NCI-H1048 (cell line): ENCODE measurements at places on chromosomes 1 and 21.

DNA sequence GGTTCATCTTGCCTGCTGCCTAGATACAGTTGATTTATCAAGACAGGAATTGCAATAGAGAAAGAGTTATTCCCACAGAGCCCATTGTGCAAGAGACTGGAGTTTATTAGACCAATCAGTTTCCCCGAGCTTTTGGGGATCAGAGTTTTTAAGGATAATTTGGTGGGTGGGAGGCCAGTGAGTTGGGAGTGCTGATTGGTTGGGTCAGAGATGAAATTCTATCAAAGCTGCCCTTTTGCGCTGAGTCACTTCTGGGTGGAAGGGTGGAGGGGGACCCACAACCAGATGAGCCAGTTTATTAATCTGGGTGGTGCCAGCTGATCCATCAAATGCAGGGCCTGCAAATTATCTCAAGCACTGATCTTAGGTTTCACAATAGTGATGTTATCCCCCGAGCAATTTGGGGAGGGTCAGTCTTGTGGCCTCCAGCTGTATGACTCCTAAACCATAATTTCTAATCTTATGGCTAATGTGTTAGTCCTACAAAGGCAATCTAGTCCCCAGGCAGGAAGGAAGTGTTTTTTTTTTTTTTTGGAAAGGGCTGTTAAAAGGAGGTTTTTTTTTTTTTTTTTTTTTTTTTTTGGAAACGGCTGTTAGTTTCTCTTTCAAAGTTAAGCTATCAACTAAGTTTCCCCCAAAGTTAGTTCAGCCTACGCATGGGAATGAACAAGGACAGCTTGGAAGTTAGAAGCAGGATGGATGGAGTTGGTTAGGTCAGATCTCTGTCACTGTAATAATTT is 7.4 kb downstream of the SLC16A4 start:
- no peak for DNase-seq

DNA sequence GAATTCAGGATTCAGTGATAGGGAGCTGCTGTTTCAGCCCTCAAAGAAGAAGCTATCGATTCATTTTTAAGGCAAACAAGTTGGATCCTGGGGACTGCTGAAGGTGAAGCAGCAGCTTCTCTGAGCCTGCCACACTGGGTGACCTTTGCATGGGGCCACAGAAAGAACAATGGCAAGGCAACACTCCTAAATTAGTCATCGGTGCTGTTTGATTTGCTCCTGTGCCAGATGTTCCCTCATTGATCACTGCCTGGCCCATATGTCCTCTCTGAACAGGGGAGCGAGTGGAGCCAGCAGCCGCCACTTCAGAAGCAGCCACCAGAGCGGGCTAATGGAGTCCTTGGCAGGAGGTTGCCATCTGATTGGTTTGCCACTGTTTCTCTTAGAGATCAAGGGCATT is 391.5 kb downstream of the NTNG1 start:
- DNase-seq, result no peak

DNA sequence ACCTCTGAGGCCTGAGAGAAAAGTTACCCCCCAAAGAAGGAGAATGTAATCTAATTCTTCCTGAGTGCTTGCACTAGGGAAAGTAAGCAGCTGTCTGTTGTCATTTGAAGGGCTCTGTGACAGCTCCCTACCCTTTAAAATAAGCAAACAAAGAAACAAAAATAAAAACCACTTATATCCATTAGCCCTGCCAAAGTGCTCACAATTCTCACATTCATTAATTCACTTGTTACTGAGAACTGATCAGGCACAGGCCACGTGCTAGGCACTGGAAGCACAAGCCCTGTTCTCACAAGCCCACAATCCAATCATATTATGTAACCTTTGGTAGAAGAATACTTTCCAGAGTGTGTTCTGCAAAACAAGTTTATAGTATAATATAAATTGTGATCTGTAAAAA is 199.4 kb downstream of the ZC3H11B start:
- DNase-seq, result no peak

DNA sequence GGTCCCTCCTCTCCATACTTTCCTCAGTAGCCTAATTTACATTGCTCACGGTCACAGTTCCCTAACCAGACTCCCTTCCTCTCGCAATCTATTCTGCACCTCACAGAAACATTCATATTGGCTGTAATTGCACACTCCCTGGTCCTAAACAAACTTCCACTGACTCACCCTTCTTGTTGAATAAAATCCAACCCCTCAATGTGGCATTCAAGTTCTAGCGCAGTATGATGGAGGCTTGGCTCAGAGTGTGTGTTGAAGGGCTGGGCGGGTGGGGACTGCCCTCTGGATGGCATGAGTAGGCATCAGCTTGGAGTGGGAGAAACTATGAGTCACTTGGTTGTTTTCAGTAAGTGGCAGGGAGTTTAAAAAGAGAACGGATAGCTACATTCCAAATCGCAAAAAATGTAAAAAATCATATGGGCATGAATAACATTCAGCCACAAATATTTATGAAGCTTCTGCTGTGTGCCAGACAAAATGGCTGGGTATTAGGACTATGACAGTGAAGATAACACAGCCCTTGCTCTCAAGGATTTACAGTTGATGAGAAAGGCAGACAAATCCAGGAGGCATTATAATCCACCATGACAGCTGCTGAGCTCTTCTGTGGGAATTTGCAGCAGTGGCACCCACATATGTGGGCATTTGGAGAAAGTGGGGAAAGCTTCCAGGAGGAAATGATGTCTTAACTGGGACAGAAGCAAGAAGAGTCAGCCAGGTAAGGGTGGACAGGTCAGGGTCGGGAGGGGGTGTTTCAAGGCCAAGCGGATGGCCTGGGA is 42.2 kb upstream of the LYST start:
- DNase-seq, result no peak

DNA sequence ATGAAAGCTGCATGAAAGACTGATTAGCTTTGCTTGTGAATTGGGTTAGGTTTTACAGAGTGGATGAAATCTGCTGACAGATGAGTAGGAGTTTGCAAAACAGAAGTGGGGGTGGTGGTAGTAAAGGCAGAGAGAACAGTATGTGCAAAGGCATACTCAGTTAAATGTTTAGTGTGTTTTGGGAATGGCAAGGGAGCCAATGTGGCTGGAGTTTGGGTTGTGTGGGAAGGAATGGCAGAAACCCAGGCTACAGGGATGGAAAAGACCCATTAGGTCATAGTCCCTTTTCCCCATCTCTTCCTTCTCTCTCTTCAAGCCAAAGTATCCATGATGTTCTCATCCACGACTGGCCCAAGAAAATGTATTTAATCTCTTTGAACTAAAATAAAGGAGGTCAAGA is 362.2 kb upstream of the LYPLAL1 start:
- DNase-seq, result no peak

DNA sequence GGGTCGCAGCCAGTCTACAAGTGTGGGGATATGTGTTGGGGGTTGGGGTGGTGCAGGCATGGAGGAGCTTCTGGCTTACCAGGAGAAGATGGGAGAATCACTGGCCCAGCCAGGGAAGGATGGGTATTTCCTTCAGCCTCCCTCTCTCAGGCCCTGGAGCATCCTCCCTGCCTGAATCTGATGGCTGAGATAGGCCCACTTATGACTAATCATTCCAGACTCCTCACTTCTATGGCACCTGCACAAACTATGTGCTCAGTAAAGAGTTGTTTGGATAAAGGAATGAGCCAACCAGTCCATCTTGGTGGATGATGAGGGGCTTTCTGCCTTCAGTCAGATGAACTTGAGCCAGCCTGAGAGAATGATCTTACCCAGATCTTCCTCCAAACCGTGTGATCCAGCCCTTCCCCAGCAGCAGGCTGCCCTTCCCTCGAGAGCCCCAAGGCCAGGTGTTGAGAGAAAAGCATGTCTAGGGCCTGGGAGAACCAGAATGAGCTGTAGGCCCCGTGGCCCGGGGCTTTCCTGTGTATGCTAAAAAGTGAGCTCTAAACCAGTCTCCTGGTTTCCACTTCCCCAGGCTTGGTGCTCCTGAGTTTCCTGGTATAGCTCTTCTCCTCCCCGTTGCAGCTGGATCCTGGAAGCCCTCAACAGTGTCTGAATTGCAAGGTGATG is 1.3 kb downstream of the GPA33 start:
- DNase-seq, result no peak

GRCh38 chr1:23664837-23665795 is 26.5 kb upstream of the RPL11 start:
- no peak for DNase-seq

DNA sequence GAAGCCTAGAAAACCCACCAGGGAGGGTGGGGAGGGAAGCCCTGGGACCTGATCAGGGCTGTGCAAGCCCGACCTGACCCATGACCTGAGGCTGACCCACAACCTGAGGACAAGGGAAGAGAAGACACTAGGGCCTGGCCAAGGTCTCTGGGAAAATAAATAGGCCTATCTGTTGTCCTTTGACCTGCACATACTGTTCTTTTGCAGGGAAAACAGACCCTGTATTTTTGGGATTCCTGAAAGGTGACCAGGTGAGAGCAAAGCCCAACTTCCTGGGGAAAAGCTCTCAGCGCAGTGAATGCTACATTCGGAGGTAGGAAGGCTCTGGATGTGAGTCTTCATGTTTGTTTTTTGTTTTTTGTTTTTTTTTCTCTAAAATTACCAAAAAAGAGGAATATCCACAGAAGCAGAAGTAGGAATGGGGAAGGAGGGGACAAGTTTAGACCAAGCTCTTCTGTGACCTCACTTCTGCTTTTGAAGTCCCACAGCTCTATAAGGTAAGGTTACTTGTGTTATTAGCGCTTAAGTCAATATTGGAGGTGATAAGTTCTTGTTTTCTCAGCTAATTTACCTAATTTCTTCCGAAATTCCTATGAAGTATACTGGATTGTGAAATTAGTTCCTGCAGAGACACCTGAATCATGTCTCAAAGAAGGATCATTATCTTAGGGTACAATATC is 26.2 kb upstream of the LYST start:
- no peak for DNase-seq

GRCh38 chr1:205933671-205934618 is 9.3 kb downstream of the SLC26A9 start:
- no peak for DNase-seq

GRCh38 chr1:233844692-233845091 is 59.8 kb upstream of the SLC35F3 start:
- no peak for DNase-seq

GRCh38 chr1:114347431-114348209 is 163.4 kb downstream of the TRIM33 start:
- no peak for DNase-seq

DNA sequence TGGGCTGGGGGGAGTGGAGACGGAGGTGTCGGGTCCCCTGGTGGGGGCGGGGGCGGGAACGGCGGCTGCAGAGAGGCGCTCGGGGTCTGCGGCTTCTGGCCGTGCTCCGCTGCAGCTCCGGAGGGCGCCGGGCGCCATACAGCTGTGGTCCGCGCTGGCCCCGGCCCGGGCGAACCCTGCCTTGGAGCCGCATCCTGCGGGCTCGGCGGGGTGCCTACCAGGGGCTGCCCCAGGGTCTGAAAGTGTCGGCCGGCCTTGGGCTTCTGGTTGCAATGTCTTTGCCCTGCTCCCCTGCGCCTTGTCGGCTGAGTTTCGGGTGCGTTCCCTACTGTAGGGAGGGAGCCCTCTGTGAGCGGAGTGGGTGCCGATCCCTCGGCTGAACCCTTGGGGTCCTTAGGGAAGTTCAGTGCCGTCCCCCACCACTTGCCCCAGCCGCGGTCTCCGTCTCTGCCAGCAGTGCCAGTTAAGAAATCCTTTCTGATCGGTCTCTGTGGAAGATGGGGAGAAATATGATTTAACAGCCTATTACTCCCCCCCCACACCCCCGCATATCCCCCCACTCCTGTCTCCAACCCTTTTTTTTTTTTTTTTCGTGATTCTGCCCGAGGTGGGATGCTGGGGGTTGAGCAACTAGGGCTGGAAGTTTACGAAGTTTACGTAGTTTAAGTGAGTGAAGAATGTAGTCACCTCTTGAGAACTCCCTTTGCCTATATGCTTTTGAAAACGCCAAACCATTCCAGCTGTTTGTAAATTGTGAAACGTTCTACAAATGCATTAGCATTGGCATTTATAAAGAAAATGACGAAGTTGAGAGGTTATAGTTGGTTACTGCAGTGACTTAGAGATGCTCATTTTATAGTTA is 588 bp downstream of the NEXN start:
- no peak for DNase-seq

GRCh38 chr1:31238986-31239613 is 587 bp downstream of the NKAIN1 start:
- no peak for DNase-seq

GRCh38 chr1:20321573-20321972 is 30.9 kb downstream of the VWA5B1 start:
- no peak for DNase-seq

DNA sequence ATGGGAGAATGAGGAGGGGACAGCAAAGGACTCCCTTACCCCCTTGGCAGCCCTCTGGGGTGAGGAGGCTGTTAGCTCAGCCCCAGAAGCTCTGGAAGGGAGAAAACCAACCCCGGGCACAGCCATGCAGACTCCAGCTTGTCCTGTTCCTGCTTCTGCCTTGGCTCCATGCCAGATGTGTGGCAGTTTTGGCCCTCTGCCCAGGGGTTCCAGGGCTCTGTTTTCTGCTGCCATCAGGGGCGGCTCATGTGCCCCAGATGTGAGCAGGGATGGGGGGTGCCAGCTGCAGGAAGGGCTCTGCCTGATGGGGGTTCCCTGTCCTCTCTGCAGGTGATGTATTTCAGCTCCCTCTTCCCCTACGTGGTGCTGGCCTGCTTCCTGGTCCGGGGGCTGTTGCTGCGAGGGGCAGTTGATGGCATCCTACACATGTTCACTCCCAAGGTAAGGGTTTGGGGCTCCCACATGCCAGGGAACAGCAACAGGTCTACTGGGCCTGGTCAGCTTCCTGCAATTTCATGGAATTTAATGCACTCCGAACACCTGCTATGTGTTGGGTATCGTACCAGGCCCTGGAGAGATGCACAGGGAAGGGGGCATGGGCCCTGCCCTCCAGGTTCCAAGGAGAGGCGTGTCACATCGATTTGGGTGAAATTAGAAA is 26.1 kb downstream of the SLC6A17 start:
- peak; percentile 54 for DNase-seq

- DNase-seq, result no peak
Observed at GRCh38 chr1:198606020-198606438, 32.8 kb upstream of the PTPRC start.

GRCh38 chr1:36408479-36408878 is 10.8 kb upstream of the LSM10 start:
- no peak for DNase-seq

DNA sequence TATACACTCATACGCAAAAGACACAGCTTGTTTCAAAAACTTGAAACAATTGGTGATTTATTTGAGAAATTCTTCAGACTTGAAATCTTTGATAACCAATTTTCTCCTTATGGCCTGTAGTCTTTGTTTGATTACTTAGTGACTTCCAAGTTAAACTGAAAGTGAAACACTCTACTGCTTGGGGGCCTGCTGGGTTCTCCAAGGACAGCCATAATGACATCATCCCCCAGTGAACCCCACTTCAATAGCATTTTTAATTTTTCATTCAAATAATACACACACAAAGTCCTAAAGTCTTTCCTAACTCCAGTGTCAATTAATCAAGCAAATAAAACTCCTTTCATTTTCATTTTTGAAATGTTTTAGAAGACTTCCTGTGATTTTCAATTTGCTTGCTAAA is 59.2 kb downstream of the KRTAP19-8 start:
- no peak for DNase-seq
